Lung microvascular endothelial cell (primary cell): ENCODE measurements at places on chromosomes 4 and X. TPM values are rescaled to one million over a fixed set of nuclear protein-coding genes. Genes with fewer than 3 reads are reported as not detected.

COX7B2 gene
- total RNA-seq = not detected in 2 replicates

DNA sequence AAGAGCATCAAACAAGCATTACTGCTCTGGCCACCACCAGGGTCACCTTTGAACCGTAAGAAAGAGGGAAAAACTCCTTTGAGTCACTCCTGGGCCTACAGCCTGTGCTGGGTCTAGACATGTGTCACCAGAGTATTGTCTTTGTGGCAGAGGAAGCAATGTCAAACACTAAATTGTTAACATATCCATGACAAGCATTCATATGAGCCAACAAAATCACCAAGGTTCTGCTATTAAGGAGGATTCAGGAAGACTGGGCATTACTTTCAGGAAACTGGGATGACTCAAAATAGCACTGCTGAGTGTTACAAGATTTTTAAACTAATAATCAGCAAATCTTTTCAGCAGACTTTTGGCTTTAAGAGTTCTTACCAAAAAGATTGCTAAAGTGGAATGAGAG lies 28.1 kb downstream of the LGI2 start:
- DNase-seq = no peak

BTK gene
- not detected in 2 replicates for total RNA-seq

SYN1 gene
- total RNA-seq = under 0.01 TPM in 1 of 2 replicates, not detected in the other

IL13RA2 gene
- 0.20 and 0.65 TPM in 2 replicates for total RNA-seq

DNA sequence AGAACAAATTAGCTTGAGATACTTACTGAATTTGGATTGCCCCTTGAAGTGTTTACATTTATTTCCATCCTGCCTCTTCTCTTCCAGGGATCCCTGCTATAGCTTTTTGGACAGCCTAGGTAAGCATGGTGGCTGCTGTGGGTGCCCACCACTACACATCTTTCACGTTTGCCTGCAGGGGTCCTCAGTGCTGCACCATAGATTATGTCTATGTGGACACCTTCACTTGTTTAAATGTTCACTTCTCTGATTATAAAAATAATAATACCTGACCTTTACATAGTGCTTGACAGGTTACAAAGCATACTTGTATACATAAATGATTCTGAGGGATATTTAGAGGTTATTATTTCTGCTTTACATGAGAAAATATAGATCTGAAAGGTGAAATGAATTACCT lies 67.9 kb upstream of the SLC4A4 start:
- peak; percentile 4 for DNase-seq

THAP9 gene
- total RNA-seq = 4.8 and 5.8 TPM in 2 replicates

GRCh38 chr4:67909905-67910584 lies 26.2 kb upstream of the TMPRSS11D start:
- peak; percentile 45 for DNase-seq

- no peak for DNase-seq
Observed at GRCh38 chr4:61397174-61397573, 197.0 kb downstream of the ADGRL3 start.
